ENCODE measurements at places on chromosomes 11 and 22. TPM values are rescaled to one million over a fixed set of nuclear protein-coding genes. Genes with fewer than 3 reads are reported as not detected.
A peak's percentile ranks its signal among the peaks of the same experiment; 100 is the strongest.

Gene LINC01488
- not detected for polyA plus RNA-seq

Gene SLC43A3
- polyA plus RNA-seq = 8.0 TPM

Gene DYNC2H1
- 0.71 TPM for polyA plus RNA-seq

Gene ARHGAP20
- 0.54 TPM for polyA plus RNA-seq

Gene MRGPRF
- not detected for polyA plus RNA-seq

Gene GGTLC2
- polyA plus RNA-seq = not detected

- DNase-seq = no peak
Measured at GRCh38 chr22:37229012-37229804, 14.9 kb downstream of the RAC2 start.

- DNase-seq = peak; percentile 53
Measured at GRCh38 chr22:37472418-37473006, 13.7 kb downstream of the MFNG start.

DNA sequence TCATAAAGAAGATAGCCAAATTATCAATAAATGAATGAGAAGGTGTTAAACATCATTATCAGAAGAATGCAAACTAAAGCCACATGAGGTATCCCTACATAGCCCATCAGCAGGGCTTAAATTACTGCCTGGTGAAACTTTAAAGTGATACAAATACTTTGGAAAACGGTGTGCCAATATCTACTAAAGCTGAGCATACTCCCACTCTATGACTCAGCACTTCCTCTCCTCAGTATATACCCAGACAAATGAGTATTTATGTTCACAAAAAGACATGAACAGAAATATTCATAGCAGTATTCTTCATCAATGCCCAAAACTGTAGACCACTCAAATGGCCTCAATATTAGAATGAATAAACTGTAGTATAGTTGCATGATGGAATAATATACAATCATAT lies 284.6 kb upstream of the ZC3H12C start:
- DNase-seq = no peak

DNA sequence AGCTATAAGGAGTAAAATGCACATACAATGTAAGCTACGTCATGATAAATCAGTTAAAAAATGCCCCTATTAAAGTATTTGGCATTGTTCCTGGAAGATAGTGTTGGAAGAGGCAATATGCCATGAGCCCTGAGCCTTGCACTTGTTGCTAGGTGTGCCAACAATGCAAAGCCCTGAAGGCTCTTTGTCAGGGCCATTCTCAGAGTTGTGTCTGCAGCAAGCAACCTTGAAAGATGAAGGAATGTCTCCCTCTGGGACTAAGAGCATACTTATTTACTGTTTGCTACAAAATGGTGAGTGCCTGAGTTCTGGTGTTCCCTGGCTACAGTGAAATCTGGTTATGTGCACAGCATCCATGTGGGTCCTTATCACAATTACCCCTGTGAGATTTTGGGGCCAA lies 322.3 kb upstream of the FAT3 start:
- DNase-seq = no peak

DNA sequence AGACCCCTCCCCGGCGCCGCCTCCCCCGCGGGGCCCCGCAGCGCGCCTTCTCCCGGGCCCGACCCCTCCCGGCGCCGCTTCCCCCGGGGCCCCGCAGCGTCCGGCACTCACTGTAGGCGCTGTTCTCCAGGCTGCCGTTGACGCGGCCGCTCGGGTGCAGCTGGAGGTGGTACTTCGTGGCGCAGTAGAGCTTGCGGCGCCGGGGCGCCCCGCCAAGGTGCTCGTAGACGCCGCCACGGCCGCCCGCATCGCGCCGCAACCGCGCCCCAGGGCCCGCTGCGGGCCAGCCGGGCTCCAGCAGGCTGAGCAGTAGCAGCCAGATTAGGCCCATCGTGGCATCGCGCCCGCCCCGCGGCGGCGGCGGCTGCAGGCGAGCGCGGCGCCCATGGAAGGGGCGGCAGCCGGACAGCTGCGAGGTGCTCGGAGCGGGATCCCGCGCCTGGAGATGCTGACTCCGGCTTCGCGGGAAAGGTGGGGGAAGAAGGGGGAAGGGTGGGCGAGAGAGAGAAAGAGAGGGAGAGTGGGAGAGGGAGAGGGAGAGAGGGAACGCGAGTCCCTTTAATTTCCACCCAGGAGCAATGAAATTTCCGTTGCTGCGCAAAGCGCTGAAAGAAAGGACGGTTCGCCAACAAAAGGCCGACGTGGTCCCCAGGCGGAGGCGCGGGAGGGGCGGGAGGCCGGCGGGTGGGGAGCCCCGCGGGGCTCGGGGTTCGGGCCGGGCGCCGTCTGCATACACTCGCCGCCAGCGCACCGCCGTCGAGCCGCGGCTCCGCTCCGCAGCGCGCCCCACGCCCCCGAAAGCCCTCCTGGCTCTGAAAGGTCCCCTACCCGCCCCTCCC lies at the start of gene FGF3:
Gene FGF3, minus strand, starts transcription at position 814 of the 839 bp plus-strand sequence. Its CDS starts 483 bp downstream, at position 331.
- DNase-seq = no peak

DNA sequence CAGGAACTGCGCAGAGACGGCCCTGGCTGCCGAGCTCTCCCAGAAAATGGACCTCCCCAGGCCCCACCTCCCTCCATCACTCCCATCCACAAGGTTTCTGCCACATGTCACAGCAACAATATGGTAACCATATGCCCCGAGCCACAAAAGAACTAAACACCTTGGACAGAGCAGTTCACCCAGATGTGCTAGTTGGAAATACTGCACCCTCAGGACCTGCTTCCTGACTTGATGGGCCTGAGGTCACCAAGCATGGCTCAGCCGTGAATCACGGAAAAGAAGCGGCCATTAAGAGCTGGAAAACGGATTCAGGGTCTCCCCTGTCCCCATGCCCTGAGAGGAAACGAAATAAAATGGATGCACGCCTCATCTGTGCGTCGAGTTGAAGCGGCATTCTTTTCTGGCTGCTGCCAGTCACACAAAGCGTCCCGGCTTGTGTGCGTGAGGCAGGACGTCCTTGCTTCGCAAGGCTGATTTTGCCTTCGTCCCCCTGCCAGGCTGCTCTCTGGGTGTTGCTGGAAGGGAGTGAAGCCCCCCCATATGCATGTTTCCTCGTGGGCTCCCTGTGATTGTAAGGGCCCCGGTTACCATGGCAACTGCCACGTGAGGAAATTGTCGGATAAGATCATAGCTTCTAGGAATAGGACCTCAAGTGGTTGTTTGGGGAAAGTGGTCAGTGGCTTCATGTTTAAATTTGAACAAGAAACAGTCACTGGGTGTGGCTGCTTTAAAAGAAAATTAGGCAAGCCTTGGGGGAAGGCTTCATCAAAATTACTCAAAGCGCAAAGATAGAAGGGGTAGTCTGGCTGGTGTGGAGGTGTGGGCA lies 51.7 kb downstream of the FLI1 start:
- peak; percentile 13 for DNase-seq

DNA sequence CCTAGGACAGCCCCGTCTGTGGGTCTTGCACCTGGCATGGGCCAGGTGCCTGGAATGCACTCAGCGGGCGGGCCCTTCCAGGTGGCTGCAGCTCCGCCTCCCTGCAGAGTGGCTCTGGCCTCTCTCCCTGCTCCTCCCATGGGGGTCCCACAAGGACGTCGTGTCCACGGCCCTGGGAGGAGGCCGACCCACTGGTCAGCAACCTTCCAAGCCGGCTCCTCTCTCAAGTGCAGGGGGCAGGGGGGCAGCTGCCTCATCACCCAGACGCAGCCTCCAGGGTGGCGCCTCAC lies 41.9 kb downstream of the CERK start:
- DNase-seq = no peak

GRCh38 chr11:113118104-113118503 lies 156.9 kb downstream of the NCAM1 start:
- DNase-seq = no peak

GRCh38 chr22:28589102-28589750 lies 90.4 kb downstream of the TTC28 start:
- no peak for DNase-seq

DNA sequence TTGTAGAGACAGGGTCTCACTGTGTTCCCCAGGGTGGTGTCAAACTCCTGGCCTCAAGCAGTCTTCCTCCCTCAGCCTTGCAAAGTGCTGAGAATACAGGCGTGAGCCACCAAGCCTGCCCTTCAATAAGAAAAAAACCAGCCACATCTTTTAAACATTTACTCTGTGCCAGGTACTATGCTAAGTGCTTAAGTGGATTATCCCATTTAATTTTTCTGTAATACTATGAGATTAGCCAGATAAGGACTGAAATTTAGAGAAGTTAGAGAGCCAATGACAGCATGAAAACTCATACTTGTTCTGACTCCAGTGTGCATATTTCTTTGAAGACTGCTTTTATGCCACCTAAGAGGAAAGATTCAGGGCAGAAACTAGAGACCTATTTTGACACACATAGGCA lies 35.7 kb downstream of the PPME1 start:
- no peak for DNase-seq
